ENCODE measurements at places on chromosomes 1 and 21. TPM values are rescaled to one million over a fixed set of nuclear protein-coding genes. Genes with fewer than 3 reads are reported as not detected.

DNA sequence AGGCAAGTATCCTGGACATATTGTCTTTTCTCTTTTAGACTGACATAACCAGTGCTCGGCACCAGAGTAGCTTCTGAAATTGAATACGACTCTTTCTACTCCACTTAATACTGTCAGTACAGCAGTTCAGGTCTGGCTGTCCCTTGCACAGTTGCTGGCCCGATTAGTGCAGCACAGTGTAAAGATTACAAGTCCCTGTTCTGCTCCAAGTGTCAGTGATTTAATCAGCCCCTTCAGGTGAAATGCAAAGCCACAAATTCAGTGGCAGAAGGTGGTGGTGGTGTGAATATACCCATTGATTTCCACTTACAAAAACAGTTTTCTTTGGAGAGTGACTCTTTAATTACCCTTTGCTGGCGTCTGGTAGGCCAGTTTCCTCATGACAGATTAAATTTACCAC lies 545.4 kb downstream of the ADGRL2 start:
- no peak for DNase-seq

DNA sequence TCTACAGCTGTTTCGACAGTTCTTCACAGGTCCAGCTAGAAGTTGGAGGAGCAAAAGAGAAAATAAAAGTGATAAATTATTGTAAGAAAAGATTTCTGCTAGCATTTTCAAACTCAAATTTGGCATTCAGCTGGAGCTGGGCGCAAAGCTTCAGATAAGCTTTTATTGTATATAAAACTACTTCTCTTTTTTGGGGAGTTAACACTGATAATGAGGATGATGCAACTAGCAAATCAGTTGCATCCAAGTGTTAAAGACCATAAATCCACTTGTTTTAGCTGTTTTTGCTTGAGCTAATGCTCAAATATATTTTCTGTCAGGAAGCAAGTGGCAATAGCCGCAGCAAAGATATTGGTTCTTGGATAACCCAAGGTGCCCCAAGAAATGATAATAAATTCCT lies 127.1 kb upstream of the PKN2 start:
- DNase-seq = no peak

GRCh38 chr1:187873126-187873525 lies 1044.4 kb downstream of the PLA2G4A start:
- DNase-seq = no peak

DNA sequence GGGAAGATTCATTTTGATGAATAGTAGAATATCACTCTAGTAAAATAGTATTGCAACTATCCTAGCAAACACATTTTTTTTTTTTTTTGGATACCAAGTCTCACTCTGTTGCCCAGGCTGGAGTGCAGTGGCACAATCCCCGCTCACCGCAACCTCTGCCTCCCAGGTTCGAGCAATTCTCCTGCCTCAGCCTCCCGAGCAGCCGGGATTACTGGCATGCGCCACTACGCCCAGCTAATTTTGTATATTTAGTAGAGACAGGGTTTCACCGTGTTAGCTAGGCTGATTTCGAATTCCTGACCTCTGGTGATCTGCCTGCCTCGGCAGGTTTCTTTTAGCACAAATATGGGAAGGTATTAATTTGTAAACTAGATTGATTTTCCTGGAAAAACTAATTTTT lies 33.8 kb downstream of the KCTD3 start:
- DNase-seq = no peak

- DNase-seq = no peak
Measured at GRCh38 chr1:43303471-43304313, 2.9 kb downstream of the TIE1 start.

DNA sequence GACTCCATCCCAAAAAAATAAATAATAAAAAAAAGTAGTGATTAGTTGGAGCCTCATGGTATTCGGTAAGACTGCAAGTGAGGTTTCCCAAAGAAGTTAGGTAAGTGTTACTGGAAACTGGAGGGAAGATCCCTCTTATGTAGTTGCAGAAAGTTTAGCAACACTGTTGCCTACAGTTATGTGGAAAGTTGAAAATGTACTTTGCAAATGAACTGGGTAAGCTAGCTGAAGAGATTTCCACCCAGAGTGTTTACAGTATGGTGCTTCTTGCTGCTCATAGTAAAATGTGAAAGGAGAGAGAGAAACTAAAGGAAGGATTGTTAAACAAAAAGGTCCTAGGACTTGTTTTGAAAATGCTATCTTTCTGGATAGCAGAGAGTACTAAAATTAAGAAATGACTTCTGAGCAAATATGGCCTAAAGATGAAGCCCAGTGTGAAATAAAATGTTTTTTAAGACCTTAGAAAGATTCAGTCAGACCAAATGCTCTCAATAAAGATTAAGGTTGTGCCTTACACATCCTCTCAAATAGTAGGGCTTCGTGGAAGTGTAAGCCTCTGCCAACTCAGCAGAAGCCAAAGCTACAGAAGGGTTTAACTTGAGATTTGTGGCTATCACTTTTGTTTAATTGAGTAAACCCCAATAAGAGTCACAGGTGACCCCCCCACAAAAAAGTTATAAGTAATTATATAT lies 31.5 kb downstream of the RPS6KC1 start:
- DNase-seq = no peak

- no peak for DNase-seq
Measured at GRCh38 chr1:209387271-209387968, 196.1 kb upstream of the CAMK1G start.

DNA sequence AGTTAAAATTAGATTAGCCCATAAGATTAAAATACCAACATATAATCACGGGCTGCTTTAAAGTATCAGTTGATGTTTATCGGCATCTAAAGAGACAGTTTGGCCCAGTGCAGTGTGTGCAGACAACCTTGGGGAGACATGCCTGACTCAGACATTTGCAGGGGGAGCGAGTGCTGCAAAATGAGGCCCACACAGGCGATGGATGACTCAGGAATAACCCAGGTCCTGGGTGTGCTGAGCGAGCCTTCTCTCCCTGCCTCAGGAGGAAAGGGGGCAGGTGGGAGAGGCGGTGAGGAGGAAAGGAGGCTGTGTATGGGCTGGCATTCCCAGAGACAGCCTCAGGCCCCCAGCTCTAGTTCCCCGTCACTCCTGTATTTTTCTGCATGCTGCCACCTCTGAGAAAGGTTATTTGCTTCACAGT lies 9.0 kb downstream of the SLC9A1 start:
- peak; percentile 67 for DNase-seq

- no peak for DNase-seq
Measured at GRCh38 chr1:156660752-156661112, 16.5 kb downstream of the NES start.

- DNase-seq = no peak
Measured at GRCh38 chr1:160625725-160626498, 20.9 kb downstream of the SLAMF1 start.

- DNase-seq = peak; percentile 93
Measured at GRCh38 chr1:23528250-23528978, 2.6 kb downstream of the E2F2 start.

- no peak for DNase-seq
Measured at GRCh38 chr1:81208441-81208840, 592.3 kb upstream of the ADGRL2 start.

- DNase-seq = no peak
Measured at GRCh38 chr1:234655328-234656069, 45.5 kb upstream of the IRF2BP2 start.

DNA sequence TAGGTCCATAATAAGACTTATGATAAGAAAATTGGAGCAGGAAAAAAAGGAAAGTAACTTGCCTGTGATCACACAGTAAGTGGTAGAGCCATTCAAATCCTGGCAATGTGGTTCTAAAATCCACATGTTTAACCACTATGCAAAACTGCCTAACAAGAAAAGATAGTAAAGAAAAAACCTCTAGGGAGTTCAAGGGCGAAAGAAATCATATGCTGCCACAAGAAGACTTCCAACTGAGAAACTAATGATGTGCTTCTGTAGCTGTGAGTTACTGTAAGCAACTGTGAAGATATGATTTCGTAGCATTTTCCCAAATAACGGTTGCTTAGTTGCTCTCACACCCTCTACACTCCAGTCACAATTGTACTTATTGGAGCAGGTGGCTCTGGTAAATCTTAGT lies 20.9 kb upstream of the LYPLAL1 start:
- DNase-seq = no peak

DNA sequence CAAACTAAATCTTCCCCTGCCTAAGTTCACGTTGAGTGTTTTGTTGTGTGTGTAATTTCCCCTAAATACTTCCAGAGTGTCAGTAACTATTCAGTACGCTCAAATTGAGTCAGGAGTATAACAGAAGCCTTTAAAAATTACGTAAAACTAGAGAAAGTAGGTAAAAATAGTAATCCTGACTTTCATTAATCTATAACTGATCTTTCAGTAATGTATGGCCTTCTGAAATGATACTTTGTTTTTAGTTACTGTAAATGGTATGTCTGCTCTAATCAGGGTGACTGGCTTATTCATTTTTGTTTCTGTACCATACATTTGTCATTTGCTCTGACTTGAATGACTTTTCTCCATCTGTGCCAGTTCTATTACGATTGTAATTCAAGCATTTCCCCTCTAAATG lies 29.4 kb downstream of the MIER1 start:
- DNase-seq = no peak

The RGS7 gene
- 0.20 TPM for total RNA-seq

The SASS6 gene
- total RNA-seq = 4.9 TPM

The NBPF6 gene
- total RNA-seq = 0.13 TPM

The SPRR2F gene
- not detected for total RNA-seq

The MTARC1 gene
- total RNA-seq = not detected

The CCDC17 gene
- total RNA-seq = not detected

The RTCA gene
- total RNA-seq = 27.3 TPM

The TSACC gene
- total RNA-seq = 1.3 TPM
